ENCODE measurements at places on chromosomes 3 and 15.

DNA sequence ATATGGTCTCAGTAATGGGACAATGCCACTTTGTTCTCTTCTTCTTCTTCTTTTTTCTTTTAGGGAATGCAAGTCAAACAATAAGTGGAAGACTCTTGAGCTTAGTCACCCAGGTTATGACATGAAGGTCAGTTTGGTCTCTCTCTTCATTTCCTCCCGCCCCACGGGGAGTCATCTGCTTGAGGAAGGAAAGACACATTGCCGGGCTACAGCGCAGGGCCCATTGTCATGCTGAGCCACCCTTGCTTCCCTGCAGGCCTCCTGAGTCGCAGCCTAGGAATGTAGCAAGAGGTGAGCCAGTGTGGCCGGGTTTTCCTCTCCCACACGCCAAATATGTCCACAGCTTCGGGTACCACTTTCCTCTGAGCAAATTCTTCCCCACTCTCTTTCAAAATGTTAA is 47.6 kb downstream of the RAP2B start:
- DNase-seq: peak; percentile 30

GRCh38 chr3:138469874-138470273 is 35.5 kb downstream of the ESYT3 start:
- no peak for DNase-seq

DNA sequence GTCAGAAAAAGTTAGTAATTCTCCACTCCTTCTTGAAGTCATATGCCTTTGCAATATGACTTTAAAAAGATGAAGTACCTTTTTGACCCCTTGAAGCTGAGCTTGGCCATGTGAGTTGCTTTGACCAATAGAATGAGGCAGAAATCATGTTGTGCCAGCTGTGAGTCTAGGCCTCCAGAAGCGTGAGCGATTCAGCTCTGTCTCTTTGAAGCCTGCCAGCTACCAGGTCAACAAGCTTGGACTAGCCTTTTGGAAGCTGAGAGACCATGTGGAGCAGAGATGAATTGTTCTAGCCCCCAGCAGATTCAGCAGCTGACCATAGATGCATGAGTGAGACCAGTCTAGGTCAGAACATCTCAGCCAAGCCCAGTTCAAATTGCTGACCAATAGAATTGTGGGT is 69.8 kb upstream of the EOMES start:
- no peak for DNase-seq

GRCh38 chr3:30620402-30621360 is 14.3 kb downstream of the TGFBR2 start:
- DNase-seq: no peak

- no peak for DNase-seq
Measured at GRCh38 chr15:74176262-74177214, 3.0 kb downstream of the ISLR start.

- DNase-seq: no peak
Measured at GRCh38 chr3:190175490-190175889, 54.8 kb upstream of the P3H2 start.

DNA sequence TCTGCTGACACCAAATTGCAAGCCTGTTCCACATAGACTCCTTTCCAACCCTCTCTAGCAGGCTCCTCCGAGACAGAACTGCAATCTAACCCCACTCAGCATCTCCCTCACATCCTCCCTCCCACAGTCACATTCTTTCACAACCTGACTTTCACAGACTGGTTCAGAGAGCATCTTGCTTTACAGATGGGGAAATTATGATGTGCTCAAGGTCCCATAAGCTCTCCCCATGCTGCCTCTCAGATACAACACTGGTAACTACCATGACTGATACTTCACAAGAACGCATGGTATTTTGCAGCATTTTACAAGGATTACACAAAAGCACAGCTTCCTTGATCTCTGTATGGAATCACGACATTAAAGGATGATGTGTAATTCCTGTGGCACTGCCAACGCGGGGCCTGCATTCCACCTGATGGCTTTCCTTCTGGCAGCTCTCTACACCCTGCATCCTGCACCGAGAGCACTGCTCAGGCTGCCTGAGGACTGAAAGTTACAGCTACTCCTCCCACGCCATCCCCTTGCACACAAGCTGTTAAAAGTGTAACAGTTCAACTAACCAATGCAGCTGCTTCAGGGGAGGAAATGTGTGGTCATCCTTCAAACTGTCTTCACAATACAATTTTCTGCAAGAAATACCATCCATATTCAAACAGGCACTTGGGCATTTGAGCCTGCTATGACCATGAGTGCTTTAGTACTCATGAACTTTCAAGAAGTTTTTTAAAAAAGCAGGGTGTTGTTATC is 27.6 kb downstream of the TBC1D2B start:
- no peak for DNase-seq

GRCh38 chr3:16945330-16945729 is 60.6 kb downstream of the PLCL2 start:
- peak; percentile 3 for DNase-seq
